ENCODE measurements at places on chromosomes 13 and 19.

DNA sequence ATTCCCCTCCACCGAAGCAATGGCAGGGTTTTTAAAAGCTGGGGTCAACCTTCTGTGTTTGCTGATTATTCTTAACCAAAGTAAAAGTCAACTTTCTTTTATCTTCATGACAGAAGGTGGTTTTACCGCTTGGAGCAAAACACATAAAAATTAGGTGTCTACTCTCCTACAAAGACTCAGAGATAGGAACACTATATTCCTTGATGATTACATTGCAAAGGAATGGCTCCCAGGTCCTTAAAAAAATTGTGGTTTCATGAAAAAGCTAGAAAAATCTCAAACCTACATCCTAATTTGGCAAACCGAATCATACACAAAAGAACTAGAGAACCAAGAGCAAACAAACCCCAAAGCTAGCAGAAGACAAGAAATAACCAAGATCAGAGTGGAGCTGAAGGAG is 760.4 kb upstream of the PCDH20 start:
- no peak for DNase-seq

DNA sequence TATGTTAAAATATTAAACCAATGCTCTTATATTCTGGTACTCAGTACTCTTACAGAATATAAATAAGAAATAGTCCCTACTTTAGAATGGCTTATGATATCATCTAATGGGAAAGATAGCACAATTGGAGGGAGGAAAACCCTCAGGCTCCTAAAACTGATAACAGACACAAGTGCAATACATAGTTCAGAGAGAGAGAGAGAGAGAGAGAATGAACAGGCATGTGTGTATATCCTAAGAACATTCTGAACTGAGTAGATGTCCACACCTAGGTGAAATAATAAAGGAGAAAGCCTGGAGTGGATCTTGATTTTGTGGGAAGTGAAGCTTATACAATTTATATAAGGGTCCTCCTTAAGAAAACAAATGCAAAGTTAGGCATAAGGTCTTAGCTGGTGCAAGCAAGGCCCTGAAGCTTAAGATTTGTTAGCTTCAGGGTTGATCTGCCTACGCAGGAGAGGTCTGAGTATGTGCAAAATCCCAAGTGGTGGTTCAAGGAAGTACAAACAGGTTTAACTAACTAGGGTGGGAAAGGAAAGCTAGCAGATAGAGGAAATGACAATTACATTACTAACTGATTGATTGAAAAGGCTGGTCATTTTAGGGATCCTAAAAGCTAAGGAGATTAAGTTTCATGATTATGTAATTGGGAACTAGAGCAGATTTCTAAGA is 53.3 kb downstream of the SOX21 start:
- DNase-seq, result no peak

DNA sequence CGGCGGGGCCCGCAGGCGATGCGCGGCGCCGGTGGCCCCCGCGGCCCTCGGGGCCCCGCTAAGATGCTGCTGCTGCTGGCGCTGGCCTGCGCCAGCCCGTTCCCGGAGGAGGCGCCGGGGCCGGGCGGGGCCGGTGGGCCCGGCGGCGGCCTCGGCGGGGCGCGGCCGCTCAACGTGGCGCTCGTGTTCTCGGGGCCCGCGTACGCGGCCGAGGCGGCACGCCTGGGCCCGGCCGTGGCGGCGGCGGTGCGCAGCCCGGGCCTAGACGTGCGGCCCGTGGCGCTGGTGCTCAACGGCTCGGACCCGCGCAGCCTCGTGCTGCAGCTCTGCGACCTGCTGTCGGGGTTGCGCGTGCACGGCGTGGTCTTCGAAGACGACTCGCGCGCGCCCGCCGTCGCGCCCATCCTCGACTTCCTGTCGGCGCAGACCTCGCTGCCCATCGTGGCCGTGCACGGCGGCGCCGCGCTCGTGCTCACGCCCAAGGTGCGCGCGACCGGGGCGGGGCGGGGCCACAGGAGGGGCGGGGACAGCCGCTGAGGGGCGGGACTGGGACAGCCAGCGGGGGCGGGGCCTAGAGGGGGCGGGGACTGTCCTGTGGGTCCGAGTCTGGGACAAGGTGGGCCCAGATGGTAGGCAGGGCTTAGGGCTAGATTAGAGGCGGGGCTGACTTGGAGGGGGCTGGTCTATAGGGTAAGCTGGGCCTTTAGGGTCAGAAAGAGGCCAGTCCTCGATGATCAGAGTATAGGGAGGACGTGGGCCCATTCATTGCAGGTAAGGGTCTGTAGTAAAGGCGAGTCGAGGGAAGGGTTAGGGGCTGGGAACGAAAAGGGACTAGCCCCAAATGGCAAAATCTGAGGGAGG is 5.1 kb downstream of the GRIN2D start:
- peak; percentile 89 for DNase-seq

DNA sequence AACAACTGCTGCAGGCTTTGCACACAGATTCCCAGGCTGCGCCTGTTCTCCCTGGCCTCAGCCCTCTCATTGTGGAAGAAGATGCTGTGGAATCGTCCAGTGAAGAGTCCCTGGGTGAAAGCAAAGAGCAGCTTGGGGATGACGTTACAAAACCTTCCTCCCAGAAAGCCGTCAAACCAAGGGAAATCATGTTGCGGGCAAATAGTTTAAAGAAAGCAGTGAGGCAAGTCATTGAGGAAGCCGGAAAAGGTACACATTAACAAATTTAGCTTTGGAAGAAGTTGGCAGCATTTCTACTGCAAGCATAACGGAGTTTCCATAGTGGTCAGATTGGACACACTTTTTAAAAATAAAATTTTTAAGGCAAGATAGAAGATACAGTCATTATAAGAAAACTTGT is 82.9 kb upstream of the AKAP11 start:
- no peak for DNase-seq

DNA sequence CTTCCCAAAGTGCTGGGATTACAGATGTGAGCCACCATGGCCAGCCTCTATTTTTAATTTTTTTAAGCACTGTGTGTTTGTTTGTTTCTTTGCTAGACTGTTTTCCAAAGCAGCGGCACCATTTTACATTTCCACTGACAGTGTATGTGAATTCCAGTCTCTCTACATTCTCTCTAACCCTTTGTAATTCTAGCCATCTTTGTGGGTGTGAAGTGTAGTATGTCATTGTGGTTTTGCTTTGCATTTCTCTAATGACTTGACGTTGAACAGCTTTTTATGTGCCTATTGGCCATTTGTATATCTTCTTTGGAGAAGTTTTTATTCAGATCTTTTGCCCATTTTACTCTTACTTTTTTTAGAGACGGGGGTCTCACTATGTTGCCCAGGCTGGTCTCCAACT is 11.6 kb downstream of the PNPLA6 start:
- DNase-seq, result no peak

- DNase-seq, result no peak
These were observed 41.9 kb downstream of the RASA3 start for GRCh38 chr13:114090476-114090875.

GRCh38 chr19:3765121-3765520 is 2.6 kb downstream of the MRPL54 start:
- no peak for DNase-seq

- no peak for DNase-seq
These were observed 2.1 kb upstream of the HMG20B start for GRCh38 chr19:3570606-3571011.

GRCh38 chr19:50705422-50706019 is 14.1 kb downstream of the SHANK1 start:
- DNase-seq, result no peak

DNA sequence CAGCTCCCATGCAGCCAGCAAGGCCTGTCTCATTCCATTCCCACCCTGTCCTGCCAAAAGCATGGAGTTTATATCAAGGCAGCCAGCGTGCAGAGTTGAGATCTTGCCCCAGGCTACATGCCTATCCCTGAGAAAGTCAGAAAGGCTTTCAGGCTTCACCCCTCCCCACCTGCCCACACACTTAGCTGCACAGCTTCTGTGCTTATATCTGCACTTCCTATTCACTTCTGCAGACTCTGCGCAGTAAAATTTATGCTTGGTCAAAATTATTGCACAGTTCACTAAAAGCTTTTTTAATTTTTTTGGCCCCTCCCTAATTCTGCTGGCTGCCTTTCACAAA is 12.5 kb upstream of the ZNF675 start:
- DNase-seq, result no peak

Measured in type B pancreatic cell (in vitro differentiated cells).